IPS DF 19.7 (cell line): ENCODE measurements at places on chromosomes 11 and 22.

GRCh38 chr11:122176651-122177050, 60.6 kb upstream of the BLID start:
- no peak for DNase-seq

- no peak for DNase-seq
Measured at GRCh38 chr11:128607819-128608218, 20.5 kb upstream of the ETS1 start.

DNA sequence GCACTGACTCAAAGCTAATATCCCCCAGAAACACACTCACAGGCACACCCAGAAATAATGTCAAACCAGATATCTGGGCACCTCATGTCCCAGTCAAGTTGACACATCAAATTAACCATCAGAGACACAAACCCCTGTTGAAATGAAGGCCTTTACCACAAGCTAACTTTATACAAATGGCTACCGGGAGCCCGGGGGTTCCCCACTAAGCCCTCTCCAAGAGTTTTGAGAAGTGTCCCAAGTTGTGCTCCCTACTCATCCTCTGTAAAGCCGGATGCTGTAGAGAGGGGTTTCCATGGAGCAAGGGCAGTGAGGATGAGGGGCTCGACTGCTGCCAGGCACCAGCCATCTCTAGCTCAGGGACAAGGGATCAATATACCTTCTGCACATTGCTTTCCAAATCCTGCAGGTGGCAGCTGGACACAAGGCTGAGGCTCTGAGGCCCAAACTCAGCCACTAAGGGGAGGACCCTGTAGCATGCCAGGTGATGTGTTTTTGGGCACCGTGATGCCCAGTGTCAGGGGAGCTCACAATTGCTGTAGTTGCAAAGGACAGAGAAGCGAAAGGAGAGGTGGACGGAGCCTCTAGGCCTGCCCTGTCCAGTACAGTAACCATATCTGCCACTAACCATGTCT, 145.7 kb downstream of the TTC17 start:
- no peak for DNase-seq

GRCh38 chr11:33769542-33769941, 4.8 kb downstream of the FBXO3 start:
- no peak for DNase-seq

DNA sequence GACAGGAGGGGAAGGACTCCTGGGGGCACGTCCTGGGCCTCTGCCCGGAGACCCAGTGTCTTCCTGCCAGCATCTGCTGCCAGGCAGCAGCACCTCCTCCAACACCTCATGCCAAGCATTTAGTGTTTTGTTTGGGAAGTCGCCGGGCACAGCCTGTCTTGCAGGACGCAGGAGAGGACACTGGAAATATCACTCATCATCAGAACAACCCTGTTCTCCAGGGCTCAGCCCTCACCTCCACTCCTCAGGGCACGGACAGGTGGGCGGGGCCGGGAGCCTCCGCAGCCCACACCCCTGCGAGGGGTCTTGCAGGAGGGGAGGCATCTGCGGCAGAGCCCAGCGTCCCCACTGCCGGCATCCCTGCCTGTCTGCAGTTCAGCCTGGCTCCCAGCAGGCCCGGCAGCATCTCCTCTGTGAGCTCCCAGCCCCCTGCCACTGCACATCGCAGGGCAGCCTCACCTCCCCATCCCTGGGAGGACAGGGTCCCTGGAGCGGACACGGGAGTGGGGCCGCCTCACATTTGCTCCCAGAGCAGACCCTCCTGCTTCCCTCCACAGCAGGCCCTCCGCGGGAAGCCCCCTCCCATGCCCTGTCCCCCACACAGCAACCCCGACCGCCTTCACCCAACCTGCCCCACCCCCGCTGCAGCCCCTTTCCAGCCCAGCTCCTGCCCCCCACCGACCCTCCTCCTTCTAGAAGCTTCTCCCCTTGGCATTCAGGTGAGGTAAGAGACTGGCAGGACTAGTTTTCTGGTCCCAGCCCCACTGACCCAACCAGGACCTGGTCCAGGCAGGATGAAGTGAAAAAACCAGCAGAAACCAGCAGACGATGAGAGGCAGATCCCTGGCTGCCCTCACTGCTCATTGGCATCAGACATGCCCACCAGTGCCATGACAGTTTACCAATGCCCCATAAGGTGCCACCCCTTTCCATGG, 72.7 kb downstream of the BRD1 start:
- DNase-seq, result no peak

- no peak for DNase-seq
Measured at GRCh38 chr11:1872267-1872985, 19.3 kb downstream of the PRR33 start.

DNA sequence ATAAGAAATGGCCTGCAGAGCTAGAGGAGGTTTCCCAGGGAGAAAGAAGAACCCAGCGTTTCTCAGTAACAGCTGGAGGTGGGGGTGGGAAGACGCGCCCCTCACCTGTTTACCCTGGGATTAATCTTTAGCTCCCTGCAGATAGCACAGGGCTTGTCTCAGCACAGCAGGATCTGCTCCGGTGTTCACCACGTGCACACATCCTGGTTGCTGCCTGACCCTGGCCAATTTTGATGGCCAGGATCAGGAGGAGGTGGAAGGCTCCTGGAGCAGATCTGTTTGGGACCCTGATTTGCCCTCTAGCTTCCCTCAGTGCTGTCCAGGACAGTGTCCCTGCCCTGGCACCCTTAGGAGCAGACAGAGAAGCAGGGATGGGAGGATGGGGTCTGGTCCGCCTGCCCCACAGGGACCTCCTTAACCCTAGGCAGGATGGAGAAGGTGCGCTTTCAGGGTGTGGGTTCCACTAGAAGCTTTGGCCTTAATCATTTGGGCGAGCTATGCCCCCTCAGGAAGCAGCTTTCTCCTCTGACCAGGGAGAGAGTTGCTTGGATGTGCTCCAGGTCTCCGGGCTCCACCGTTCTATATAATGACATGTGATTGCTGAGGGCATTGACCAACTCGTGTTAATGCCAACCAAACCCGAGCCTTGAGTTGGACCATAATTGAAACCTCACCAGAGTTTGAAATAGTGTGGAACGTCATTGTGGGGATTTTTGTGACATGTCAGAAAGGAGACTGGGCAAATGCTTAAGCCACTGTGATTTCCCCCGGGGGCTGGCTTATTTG, 19.3 kb downstream of the UPB1 start:
- DNase-seq, result no peak

DNA sequence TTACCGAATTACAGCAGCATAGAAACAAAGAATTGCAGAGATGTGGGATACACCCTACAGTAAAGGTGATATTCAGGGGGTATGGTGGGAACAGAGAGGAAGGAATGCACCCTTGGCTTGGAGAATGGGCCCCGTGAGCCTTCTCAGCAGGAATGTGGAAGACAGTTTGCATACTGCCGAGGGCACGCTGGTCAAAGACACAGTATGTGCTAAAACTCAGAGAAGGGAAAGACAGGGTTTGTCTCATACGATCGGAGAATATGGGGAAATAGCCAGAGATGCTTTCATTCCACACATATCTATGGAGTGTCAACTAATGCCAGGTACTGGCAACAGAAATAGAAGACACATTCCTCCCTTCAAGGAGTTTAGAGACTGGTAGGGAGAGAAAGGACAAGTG, 36.9 kb downstream of the UBASH3B start:
- no peak for DNase-seq
